Lung microvascular endothelial cell (primary cell): ENCODE measurements at places on chromosomes 1 and 21.

- no peak for DNase-seq
These were observed 21.5 kb downstream of the GFI1 start for GRCh38 chr1:92465256-92465647.

- no peak for DNase-seq
These were observed 33.6 kb downstream of the TP73 start for GRCh38 chr1:3685906-3686305.

DNA sequence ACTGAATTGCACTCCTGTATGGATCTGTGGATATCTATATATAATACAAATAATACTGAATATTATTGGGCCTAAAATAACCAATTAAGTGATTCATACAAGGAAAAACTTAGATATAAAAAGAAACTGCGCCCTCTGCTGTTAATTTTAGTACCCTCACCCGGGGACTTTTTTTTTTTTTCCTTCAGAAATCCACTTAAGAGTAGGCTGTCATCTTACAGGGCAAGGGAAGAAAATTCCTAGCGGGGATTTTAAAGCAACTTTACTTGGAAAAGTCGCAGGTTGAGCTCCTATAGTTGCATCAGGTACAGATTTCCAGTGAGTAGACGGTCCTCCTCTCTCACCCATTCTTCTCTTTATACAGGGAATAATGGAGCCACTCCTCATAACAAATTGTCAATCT lies 1.3 kb downstream of the NTNG1 start:
- DNase-seq: peak; percentile 44

- DNase-seq: peak; percentile 90
These were observed 16.4 kb upstream of the CGN start for GRCh38 chr1:151494741-151495281.

GRCh38 chr1:5727191-5727590 lies 265.0 kb downstream of the NPHP4 start:
- DNase-seq: no peak

- no peak for DNase-seq
These were observed 35.8 kb downstream of the NCAM2 start for GRCh38 chr21:21034036-21034435.

DNA sequence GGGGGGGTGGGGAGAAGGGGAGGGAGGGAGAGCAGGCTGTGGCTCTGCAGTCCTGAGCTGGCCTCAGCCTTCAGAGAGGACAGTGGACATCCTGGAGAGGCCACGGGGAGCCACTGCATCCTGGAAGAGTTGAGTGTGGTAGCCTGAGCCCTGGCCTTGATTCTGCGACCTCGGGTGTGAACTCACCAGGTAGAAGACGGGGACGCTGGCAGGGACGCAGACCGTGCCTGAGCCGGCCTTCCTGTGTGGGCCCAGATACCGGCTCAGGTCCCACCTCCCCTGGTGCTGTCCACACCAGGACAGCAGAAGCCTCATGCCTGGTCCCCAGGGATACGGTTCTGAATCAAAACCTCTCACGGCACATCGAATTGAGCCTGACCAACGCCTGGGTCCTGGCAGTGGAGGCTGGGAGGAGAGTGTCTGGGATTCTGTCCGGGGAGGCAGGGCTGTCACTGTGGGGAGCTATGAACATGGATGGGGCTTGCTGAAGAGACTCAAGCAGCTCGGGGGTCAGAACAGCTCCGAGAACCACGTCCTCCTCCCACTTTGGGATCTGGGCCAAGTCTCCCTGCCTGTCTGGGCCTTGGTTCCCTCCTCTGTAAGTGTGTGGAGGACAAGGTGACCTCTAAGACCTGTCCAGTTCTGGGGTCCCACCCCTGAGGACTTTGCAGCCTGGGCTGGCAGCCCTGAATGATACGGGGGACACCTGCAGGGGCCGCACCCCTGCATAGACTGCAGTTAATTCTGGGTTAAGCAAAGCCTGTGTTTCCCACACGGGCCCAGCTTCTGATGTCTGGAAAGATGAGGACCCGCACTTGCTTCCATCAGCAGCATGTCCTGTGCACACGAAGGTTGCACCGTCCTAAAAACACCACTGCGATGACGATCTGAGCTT lies 30.4 kb downstream of the RRP1 start:
- no peak for DNase-seq

- DNase-seq: no peak
These were observed 3.3 kb downstream of the CCSAP start for GRCh38 chr1:229339520-229339919.

GRCh38 chr1:74010206-74010605 lies 187.8 kb downstream of the LRRIQ3 start:
- DNase-seq: peak; percentile 15

GRCh38 chr1:45442272-45442671 lies 48.7 kb downstream of the TESK2 start:
- no peak for DNase-seq

- DNase-seq: no peak
These were observed 154.8 kb downstream of the SLC45A1 start for GRCh38 chr1:8472668-8473067.

DNA sequence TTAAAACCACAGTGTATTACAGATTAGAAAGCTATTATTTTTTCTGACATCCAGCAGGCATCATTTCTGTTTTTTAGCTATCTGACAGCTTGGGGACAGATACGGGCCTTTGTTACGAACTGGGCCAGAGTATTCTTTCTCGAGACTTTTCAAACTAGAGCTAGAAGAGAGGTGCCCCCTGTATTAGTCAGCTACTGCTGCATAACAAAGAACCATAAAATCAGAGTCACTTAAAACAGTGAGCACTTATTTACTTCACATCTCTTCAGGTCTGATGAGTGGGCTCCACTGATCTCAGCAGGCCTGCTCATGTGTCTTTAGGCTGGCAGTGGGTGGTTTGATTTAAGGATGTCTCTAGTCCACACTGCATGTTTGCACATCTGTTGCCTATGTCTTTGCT lies 67.8 kb downstream of the BACH1 start:
- DNase-seq: no peak

- DNase-seq: no peak
These were observed 4.2 kb downstream of the SPSB1 start for GRCh38 chr1:9296850-9297249.

- DNase-seq: no peak
These were observed 57.4 kb upstream of the NRIP1 start for GRCh38 chr21:15122241-15122640.

- DNase-seq: no peak
These were observed 556.7 kb upstream of the TMPRSS15 start for GRCh38 chr21:18960306-18960705.

DNA sequence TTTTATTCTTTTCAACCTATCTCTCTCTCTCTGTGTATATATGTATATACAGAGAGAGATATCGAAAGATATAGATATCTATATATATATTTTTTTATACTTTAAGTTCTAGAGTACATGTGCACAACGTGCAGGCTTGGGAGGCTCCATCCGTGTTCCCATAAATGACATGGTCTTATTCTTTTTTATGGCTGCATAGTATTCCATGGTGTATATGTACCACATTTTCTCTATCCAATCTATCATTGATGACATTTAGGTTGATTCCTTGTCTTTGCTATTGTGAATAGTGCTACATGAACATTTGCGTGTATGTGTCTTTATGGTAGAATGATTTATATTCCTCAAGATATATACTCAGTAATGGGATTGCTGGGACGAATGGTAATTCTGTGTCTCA lies 55.2 kb upstream of the GPR88 start:
- no peak for DNase-seq

- no peak for DNase-seq
These were observed 41.9 kb upstream of the EPS8L3 start for GRCh38 chr1:109805486-109806165.

DNA sequence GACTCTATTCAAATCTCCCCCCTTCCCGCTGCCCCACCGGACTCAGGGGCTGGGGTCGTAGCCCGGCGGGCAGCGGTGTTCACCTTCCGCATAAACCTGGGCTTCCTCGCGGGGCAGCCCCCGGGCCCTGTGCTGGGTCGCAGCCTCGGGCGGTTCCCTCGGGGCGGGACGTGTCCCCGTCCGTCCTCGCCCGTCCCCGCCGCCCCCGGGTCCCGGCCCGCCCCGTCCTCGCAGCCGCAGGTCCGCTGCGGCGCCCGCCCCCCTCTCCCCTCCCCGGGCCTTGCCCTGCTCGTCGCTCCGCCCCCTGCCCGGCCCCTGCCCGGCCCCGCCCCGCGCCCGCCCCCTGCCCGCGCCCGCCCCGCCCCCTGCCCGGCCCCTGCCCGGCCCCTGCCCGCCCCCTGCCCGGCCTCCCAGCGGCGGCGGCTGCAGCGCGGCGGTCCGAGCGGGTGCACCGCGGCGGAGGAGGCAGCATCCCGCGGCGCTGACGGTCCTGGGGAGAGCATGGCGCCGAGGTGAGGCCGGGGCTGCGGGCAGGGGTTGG lies at the start of gene COL18A1:
Gene COL18A1 (plus strand): TSS at position 436 of the 541 bp plus-strand sequence. CDS start 66 bp downstream, at position 502.
- peak; percentile 84 for DNase-seq

DNA sequence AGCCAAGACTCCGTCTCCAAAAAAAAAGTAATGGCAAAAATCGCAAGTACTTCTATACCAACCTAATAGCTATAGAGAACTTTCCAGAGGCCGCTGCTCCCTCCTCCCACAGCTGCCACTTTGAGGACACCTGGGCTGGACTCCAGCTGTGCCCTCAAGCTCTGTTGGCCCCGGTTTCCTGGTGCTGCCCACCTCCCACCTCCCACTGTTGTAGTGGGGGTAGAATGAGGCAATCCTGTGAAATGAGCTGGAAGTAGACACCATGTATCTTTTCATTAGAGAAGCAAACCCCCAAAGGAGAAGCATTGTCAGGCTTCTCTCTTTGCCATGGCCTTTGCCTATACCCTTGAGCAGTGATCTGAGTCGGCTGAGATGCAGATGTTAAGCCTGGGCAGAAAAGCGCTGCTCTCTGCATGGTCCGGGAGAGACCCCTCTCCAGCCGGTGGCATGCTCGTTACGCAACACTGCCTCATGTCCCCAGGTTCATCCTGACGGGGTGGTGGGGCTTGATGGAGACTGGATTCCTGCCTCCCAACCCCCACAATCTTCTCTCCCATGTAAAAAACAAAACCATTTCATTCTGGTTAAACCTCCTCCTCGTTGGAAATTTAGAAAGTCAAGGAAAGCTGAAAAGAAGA lies 39.7 kb downstream of the SIM2 start:
- DNase-seq: no peak

DNA sequence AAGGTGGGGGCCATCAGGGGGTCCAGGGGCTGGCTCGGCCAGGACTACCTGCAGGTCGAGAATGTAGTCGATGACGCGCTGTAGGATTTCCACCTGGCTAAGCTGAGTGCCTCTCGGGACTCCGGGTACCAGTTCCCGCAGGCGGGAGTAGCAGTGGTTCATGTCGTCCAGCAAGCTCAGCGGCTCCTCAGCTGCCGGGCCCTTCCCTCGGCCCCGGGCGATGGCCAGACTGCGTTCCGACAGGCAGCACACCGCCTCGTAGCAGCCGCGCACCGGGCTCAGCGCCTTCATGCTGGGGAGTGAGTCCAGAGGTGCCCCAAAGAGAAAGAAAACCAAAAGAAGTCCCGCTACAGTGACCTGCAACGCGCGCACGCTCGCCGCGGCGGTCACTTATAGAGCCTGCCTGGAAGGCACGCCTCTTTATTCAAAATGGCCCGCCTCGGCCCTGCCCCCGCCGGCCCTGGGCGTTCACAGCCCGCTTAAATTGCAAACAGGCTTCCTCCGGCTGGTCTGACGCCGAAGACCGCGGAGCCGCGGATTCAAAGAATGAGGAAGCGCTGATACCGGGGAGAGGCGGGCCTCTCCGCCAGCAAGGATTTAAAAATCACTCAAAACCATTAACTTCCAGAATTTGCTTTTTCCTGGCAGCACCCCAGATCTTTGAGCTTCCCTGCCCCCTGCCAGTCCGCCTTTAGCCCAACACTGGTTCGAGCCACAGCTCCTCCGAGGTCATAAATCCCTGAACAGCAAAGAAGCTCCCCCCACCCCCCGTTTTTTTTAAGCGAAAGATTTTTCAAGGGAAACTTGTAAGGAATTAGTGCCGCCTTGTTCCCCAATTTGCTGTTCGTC lies at the start of gene ID3:
Gene ID3 (minus strand): TSS at position 366 of the 849 bp plus-strand sequence. CDS start 75 bp downstream, at position 291.
- peak; percentile 97 for DNase-seq

GRCh38 chr1:165426745-165427144 lies 18.2 kb downstream of the RXRG start:
- peak; percentile 15 for DNase-seq

- DNase-seq: peak; percentile 76
These were observed 57.3 kb downstream of the PSMG1 start for GRCh38 chr21:39125752-39126485.

DNA sequence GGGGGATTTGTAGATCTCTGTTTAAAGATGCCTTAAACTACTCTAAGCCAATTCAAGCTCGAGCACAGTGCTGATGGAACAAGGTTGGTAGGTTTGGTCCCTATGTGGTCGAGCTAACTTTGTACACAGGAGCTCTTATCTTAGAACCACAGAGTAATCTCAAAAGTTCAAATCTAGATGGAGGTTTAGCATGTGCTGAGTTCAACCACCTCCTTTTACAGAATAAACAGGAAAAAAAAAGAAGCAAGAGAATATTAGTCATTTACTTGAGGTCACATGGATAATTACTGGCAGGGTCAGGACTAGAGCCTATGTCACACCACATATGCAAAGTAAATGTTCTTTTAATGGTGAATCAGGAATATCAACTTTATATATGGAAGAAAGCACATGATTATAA lies 86.2 kb downstream of the DTL start:
- DNase-seq: no peak

DNA sequence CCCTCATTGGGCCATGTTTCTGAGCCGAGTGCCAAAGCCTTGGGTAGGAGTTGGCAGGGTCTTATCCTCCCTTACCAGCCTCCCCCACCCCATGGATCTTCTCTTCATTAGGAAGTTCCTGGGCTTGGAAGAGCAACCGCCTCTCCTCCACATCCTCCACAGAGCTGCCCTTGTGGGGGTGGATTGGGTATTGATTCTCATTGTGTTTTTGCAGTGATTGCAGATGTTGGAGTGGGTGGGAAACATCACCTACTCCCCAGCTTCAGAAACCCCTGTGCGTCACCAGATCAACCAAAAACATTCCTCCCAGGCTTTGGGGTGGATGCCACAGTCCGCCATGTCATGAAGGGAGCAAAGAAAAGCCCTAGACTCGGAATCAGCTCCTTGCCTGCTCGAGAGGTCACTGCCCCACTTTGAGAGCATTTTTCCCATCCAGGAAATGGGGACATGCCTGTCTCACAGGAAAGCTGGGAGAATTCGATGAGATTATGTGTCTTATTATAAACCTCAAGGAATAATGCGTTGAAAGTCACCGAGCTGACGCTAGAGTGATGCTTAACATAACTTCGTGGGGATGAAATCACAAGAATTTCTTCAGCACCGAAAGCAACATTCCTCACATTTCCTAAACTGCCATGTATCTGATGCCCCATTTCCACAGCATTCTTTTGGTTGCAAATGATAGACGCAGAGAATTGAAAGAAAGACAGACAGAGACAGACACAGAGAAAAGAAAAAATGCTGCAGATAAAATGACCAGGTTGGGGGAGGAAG lies 44.7 kb upstream of the ZBTB40 start:
- no peak for DNase-seq

DNA sequence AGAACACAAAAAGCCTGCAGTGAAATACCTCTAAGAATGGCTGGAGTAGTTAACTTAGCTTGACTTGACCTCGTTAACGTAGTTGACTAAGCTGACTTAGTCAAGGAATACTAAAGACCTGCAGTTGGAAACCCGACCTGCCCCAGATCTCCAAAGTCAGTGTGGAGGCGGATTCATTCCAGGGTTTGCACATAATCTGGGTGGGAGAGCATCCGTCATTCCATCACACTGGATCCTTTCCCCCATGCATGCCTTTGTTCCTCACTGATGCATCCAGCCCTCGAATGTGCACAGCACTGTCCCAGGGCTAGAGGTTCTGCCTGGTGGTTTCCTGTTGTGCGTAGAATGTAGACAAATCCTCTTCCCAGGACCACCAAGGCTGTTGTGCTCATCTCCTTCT lies 76.4 kb downstream of the KCNN3 start:
- no peak for DNase-seq
